ENCODE measurements at places on chromosomes 11 and 22.

- DNase-seq: no peak
Observed at GRCh38 chr11:69521457-69521856, 40.0 kb downstream of the LINC01488 start.

GRCh38 chr22:36323182-36323854 is 64.4 kb downstream of the MYH9 start:
- no peak for DNase-seq

DNA sequence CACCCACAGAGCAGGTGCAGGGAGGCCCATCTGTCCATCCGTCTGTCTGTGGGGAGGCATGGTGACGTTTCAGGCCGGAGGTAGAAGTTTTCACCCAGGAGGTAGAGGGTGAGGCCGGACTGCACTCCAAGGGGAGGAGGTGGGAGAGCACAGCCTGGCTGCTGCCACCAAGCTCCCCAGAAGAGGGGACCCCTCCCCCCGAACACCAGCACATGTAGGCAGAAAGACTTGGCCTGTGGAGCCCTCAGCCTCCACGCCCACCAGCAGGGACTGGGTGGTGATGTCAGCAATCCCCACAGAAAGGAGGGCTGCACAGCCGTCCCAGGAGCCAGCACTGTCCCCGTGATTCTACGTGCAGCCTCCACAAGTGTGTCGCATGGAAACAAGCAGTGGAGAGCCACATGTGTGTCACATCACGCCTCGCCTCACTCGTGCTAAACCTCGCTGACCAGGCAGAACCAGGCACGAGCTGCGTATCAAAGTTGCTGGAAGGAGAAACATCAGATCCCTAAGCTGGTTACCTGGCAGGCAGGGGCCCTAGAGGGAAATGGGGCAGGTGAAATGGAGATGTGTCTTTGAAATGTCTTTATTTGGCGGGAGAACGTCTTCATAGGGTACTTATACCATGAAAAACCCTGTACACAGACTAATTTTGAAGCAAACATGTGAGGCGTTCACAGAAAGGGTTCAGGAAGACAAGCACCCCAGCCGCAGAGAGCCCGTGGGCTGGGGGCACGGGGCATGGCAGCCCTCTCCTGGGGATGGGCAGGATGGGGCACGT is 49.1 kb downstream of the CDKN1C start:
- DNase-seq: no peak

GRCh38 chr11:35541621-35542375 is 16.4 kb upstream of the PAMR1 start:
- DNase-seq: no peak

DNA sequence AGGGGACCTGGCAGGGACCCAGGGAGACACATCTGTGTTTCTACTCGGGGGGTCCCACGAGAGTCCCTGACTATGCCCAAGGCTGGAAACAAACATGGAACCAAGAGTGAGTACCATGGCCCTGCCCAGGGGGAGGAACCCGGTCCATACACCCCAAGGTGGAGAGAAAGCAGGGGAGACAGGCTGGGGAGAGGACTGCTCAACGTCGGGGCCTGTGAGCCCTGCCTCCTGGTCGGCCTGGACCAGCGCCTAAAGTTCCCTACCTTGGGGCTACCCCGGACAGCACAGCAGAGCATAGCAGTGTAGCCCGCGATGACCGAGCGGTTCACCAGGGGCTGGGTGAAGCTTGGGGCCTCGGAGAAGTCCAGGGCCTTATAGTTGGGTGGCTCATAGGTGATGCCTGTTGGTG is 20.2 kb downstream of the MYBPC3 start:
- no peak for DNase-seq

DNA sequence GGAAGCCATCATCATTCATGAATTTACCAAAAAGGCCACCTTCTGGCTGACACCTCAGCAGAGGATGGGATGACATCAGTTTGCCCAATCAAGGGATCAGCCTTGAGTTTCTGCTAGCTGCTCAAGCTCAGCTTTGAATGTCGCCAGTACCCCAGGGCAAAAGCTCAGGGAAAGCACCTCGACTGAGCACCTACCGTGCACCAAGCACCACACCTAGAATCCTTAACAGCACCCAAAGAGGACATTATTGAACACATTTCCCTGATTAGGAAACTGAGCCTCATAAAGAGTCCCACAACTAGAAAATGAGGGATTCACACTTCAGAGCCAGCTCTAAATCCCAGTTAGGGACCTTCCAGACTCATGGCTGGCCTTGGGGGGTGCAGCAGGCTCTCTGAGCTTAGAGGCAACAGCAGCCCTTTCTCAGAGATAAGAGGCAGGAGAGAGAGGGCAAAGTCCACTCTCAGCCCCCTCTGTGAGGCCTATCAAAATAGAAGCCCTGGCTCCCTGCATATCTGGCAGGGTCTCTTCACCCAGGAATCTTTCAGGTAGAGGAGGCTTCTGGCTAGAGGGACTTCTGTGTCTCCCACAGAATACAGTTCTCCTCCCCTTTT is 13.4 kb upstream of the DAGLA start:
- no peak for DNase-seq

DNA sequence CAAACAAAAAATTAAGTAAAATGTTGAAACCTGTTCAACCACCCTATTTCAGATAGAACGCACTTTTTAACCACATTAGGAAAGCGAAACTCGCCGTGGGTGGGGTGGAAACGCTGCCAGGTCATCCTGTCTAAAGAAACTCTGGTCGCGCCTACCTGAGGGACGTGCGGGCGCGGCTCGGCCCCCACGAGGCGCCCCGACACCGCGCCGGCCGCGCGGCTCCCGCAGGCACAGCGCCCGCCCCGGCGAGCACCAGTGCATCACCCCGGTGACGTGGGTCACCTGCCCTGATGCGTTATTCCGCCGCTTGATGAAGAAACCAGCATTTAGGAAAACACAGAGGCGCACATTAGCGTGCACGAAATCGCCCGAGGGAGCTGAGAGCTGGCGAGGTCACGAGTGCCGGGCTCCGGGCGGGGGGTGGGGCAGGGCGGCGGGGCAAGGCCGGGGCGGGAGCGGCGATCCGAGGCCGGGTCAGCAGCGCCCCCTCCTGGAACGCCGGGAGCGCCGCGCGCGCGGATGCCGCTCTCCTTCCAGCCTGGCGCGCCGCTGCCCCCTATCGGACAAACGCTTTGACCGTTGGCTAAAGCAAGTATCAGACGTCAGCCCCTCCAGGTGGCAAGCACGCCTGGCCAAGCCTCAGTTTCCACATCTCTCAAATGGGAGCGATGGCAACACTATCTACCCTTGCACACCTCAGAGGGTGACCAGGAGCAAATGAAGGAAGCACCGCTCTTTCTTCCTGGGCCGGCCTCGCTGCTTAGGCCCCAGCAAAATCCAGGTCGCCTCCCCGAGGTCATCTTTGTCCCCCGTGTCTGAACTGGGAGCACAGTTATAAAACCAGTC is 15.7 kb upstream of the SNX32 start:
- peak; percentile 22 for DNase-seq

DNA sequence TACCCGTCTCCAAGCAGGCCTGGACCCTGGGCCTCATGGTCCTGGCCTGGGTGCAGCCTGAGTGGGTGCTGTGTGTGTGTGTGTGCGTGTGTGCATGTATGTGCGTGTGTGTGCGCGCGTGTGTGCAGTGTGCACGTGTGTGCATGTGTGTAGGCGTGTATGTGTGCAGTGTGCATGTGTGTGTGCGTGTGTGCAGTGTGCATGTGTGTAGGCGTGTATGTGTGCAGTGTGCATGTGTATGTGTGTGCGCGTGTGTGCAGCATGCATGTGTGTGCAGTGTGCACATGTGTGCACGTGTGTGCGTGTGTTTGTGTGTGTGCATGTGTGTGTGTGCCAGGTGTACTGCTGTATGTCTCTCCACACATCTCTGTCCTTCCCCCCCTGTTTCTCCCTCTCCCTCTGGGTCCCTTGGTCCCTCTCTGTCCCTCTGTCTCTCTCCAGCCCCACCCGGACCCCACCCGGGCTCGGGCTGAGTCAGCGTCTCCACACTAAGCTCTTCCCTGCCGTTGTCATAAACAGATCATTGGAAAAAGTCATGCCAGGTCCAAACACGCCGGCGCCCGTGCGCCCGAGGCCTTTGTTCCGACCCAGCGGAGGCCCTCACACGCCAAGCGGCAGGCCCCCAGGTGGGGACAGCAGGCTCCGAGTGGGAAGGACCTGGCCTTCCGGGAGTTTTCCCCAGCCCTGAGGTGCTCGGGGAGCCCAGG is 34.0 kb downstream of the WNT7B start:
- no peak for DNase-seq

GRCh38 chr11:2791521-2792380 is 92.0 kb upstream of the KCNQ1OT1 start:
- DNase-seq: no peak

- DNase-seq: no peak
Observed at GRCh38 chr11:75869661-75870455, 54.8 kb downstream of the UVRAG start.

DNA sequence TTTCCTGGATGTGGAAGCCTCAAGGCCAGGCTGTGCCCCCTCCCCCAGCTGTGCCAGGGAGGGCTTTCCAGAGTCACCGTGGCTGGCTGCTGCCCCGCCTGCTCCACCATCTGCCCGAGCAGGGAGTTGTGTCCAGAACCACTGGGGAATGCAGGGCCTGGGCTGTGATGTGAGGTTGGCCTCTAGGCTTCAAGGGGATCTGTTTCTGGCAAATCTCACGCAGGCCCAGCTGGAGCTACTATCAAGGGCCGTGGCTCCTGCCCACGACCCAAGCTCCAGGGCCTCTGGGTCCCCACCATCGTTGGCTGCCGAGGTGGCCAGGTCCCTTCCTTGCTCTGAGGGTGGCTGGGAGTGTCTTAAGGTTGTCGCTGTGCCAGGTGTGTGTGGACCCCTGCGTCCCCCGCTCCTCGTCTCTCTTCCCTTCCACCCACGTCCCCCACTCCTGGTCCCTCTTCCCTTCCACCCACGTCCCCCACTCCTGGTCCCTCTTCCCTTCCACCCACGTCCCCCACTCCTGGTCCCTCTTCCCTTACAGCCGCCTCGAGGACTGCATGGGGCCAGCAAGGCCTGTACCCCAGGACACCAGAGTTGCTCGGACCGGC is 6.1 kb downstream of the BRSK2 start:
- DNase-seq: no peak

GRCh38 chr11:10236840-10237239 is 57.2 kb downstream of the SBF2 start:
- no peak for DNase-seq

- DNase-seq: no peak
Observed at GRCh38 chr11:126246636-126247035, 22.1 kb downstream of the SRPRA start.

DNA sequence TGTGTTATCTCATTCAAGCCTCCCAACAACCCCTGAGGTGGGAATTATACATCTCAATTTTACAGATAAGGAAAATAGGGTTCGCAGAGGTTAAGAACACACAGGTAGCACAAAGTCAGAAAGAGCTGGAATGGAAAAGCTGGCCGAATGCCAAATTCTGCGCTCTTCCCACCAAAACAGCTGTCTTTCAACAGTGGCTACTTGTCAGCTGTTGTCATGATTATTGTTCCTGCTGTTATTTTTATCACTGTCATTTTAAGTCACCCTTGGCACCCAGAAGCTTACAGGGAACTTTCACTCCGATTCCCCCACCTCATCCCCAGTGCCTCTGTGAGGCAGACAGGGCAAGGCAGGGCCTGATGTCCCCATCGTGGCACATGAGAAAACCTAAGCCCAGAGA is 74.5 kb upstream of the CSNK2A3 start:
- no peak for DNase-seq

DNA sequence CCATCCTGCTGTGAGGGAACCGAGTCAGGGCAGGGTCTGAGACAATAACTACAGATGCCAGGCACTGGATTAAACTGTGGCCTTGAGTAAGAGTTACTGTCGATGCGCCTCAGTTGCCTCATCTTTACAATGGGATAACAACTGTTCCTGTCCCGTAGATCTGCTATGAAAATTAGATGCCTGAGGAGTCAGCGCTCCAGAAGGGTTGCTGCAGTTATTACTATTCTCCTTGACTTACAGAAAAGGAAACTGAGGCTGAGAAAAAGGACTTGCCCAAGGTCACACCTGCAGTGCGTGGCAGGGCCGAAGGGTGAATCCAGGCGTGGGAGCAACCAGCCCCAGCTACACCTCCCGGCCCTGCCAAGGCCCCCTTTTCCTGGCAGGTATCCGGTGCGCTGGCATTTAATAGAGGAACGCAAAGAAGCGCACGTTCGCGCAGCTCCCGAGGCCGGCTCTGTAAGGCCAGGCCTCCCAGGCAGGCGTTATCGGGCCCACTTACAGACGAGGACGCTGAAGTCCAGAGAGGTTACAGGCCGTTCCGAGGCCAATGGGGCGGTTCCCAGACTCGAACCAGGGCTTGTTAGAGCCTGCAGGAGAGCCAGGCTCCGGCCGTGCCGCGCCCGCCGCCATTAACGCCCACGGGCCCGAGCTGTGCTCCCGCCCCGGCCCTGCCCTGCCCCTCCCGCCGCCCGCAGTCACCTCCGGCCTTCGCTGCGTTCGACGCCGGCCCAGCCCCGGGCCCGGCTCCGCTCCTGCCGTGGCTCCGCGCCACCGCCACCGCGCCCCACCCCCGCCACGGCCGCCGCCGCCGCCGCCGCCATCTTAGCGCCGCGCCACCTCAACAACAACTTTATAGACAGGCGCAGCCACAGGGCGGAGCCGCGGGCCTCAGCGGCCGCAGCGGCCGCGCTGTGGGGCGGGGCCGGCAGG is at the start of gene C11orf68:
Gene C11orf68 (minus strand): TSS at position 852 of the 930 bp plus-strand sequence. CDS start 31 bp downstream, at position 821.
- no peak for DNase-seq

GRCh38 chr22:30777587-30777986 is 82.9 kb downstream of the OSBP2 start:
- no peak for DNase-seq

- no peak for DNase-seq
Observed at GRCh38 chr11:101296896-101297295, 167.3 kb upstream of the PGR start.

DNA sequence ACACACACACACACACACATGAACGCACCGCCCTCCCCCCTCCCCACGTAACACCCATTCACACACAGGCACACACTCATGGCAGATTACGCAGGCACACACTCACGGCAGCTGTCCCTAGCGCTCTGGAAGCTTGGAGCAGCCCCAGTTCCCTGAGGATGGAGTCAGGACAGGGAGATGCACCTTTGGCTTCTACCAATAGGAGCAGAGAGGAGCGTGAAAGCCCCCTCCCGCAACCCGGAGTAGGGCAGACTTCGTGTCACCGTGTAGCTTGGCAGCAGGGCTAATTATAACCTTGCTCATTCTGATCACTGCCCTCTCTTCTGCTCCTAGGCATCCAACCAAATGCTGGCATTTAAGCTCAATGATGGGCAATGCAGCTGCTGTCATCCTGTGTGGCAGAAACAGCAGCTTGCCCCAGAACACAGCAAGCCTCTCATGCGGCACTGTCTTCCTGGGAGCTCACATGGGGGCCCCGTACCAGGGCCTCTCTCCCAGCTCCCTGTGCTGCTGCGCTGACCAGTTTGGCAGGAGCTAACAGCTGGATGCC is 31.9 kb downstream of the ANKK1 start:
- DNase-seq: no peak
